ENCODE measurements at places on chromosomes 5 and 9. TPM values are rescaled to one million over a fixed set of nuclear protein-coding genes. Genes with fewer than 3 reads are reported as not detected.

GRCh38 chr5:120447706-120448239 lies 16.3 kb upstream of the PRR16 start:
- H3K27ac ChIP-seq, result no peak overlapping the region
- no peak overlapping the region for H3K4me3 ChIP-seq
- no peaks in the 10 kb centered on the region for H3K4me1 ChIP-seq
- DNase-seq, result no peak
- no peaks in the 10 kb centered on the region for H3K36me3 ChIP-seq

GRCh38 chr9:136762915-136763648 lies 1.2 kb downstream of the LCN15 start:
- H3K36me3 ChIP-seq, result no peaks in the 10 kb centered on the region
- peak overlapping the region; percentile 31 for H3K4me3 ChIP-seq
- no peak overlapping the region for H3K27ac ChIP-seq
- DNase-seq, result peak; percentile 72
- H3K27me3 ChIP-seq, result no peaks in the 10 kb centered on the region

- no peak overlapping the region for H3K4me3 ChIP-seq
- H3K27ac ChIP-seq, result no peak overlapping the region
- H3K27me3 ChIP-seq, result no peaks in the 10 kb centered on the region
- no peaks in the 10 kb centered on the region for H3K4me1 ChIP-seq
Measured at GRCh38 chr5:9572246-9572645, 26.4 kb upstream of the SEMA5A start.

DNA sequence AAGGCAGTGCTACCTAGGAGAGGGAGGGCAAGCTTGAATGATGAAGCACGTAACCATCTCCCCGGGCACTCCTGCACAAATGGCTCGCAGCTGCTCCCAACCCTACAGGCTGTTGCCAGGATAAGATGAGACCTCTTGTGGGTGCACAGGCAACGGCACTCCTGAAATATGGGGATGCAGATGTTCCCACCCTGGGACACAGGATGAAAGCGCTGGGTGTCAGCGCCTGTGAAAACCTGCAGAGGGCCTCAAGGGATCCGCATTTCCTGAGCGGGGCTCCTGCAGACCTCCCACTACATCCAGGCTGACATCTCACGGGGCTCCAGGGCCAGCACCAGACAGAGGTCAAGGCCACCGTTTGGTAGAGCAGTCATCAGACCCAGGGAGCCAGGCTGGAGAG lies 60.7 kb downstream of the SMIM23 start:
- no peak overlapping the region for H3K27ac ChIP-seq
- H3K4me3 ChIP-seq, result no peak overlapping the region
- no peak for DNase-seq
- no peaks in the 10 kb centered on the region for H3K36me3 ChIP-seq
- no peaks in the 10 kb centered on the region for H3K27me3 ChIP-seq

DNA sequence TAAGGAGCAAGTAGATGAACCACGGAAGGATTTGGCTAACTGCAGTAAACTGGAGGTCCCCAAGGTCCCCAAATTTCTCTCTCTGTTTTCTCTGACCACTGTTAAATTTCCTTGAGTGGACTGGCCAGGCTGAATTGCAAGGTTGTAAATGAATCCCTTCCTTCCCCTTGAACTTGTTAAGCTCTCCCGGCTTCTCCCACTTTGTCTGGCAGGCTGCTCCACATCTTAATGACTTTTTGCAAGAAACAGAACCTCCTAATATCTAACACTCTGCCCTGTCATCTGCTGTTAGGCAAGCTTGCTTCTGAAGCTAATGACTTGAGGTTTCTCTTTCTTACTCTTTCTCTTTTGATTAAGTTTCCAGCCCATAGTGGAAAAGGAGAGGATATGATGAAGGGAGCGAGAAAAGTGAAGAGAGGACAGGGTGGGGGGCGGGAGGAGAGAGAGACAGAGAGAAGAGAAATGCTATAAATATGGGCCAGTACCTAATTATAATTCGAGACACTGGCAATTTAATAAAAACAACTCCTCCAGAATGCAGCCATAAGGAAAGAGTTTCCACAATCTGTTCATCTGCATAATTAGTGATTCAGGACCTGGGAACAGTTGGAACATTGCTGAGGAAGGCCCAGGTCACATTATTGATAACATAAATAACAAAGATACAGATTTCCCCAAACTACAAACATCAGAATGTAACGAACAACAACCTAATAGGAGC lies 437.3 kb upstream of the MPDZ start:
- H3K4me3 ChIP-seq, result no peak overlapping the region
- H3K27ac ChIP-seq, result peak overlapping the region; percentile 22
- H3K4me1 ChIP-seq, result peaks cover 6% of the 10 kb centered on the region
- no peaks in the 10 kb centered on the region for H3K27me3 ChIP-seq
- H3K36me3 ChIP-seq, result no peaks in the 10 kb centered on the region

DNA sequence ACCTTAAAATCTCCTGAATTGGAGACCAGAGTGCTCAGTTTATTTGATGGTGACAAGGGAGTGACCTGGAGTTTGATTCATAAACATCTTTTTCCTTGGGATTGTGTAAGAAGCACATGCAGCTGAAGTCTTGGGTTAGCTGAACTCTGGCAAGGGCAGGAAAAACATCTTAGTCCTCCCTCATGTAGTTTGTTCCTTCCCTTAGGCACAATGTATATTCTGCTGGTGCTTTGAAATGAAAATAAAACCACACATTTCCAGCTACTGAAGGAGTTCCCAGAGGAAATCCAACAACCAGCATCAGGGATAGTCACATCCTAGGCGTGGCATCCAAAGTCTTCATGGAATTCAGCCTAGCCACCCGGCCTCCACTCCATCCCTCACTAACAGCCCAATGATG lies 95.2 kb upstream of the PAPPA start:
- H3K36me3 ChIP-seq, result no peaks in the 10 kb centered on the region
- no peaks in the 10 kb centered on the region for H3K4me1 ChIP-seq
- H3K27ac ChIP-seq, result no peak overlapping the region
- H3K27me3 ChIP-seq, result no peaks in the 10 kb centered on the region
- DNase-seq, result no peak

GRCh38 chr9:134575901-134576176 lies 65.8 kb upstream of the COL5A1 start:
- H3K27me3 ChIP-seq, result no peaks in the 10 kb centered on the region
- no peaks in the 10 kb centered on the region for H3K36me3 ChIP-seq
- DNase-seq, result no peak

GRCh38 chr5:39426051-39426745 lies 1.4 kb upstream of the DAB2 start:
- no peaks in the 10 kb centered on the region for H3K27me3 ChIP-seq
- H3K36me3 ChIP-seq, result no peaks in the 10 kb centered on the region
- peak overlapping the region; percentile 77 for H3K4me3 ChIP-seq

GRCh38 chr5:96680759-96681470 lies 18.7 kb downstream of the CAST start:
- H3K27ac ChIP-seq, result no peak overlapping the region
- no peaks in the 10 kb centered on the region for H3K27me3 ChIP-seq

DNA sequence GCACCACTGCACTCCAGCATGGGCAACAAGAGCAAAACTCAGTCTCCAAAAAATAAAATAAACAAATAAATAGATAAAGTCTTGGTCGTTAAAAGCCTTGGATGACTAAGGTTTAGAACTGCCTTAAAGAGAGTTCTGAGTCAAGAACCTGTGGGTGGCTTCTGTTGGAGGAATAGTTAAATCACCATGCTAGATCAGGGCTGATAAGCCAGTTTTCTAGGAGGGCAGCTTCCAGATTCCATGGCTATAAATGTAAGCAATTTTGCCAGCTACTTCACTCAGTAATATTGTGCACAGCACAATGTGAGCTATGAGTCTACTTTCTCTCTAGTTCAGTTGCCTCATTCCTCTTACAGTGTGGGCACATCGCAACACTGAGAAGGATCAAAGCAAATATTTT lies 242.1 kb upstream of the NUDT12 start:
- no peaks in the 10 kb centered on the region for H3K36me3 ChIP-seq
- no peaks in the 10 kb centered on the region for H3K27me3 ChIP-seq
- H3K27ac ChIP-seq, result no peak overlapping the region
- no peak for DNase-seq
- H3K4me3 ChIP-seq, result no peak overlapping the region
- no peaks in the 10 kb centered on the region for H3K4me1 ChIP-seq

DNA sequence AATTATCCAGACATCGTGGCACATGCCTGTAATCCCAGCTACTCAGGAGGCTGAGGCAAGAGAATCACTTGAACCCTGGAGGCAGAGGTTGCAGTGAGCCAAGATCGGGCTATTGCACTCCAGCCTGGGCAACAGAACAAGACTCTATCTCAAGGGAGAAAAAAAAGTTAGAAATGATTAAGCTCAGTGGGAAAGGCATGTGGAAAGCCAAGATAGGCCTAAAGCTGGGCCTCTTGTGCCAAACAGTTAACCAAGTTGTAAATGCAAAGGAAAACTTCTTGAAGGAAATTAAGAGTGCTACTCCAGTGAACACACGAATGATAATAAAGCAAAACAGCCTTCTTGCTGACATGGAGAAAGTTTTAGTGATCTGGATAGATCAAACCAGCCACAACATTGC lies 43.0 kb downstream of the TBCA start:
- no peak overlapping the region for H3K27ac ChIP-seq
- H3K4me1 ChIP-seq, result peaks cover 4% of the 10 kb centered on the region

DNA sequence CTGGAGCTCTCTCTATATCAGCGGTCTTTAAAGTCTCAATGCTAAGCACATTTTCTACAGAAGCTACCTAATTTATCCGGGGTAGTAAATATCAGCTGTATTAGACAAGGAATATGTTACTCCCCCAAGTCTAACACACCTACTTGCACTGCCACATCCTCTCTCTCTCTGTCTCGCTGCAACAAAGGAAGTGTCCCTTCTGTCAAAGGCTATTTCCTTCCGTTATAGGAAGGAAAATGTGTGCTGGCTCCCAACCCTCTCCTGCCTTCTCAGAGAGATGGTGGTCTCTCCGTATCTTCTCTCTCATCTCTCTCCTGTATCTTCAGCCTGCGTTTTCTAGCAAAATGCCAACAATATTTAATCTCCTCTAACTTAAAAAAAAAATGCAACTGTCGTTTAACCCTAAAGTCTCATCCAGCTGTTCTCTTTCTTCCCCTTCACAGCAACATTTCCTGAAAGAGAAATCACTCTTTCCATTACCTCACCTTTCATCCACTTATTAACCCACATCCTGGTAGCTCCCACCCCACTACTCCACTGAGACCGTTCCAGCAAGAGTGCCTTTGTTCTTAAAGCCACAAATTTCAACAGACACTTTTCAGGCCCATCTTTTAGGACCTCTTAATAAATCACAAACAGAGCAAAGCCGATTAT lies 2.3 kb downstream of the TTF1 start:
- no peaks in the 10 kb centered on the region for H3K27me3 ChIP-seq
- no peak overlapping the region for H3K4me3 ChIP-seq
- no peak overlapping the region for H3K27ac ChIP-seq
- DNase-seq, result no peak
- no peaks in the 10 kb centered on the region for H3K36me3 ChIP-seq

DNA sequence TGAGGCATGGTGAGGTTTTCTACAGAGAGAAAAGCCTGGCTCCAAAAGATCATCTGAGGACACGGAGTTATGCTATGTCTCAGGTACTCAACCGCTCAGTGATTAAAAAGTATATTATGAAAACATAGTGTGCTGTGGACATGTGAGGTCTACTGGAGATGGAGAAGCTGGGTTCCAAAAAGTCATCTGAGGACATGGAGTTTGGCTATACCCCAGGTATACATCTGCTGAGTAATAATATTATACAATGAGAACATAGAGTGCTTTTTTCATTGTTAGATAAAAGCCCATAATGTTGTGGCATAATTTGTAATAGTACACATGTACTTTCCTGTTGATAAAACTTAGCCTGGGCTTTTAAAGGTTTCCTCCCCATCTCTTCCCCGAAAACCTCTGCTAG lies 70.7 kb upstream of the SHISAL2B start:
- H3K4me3 ChIP-seq, result no peak overlapping the region
- H3K27me3 ChIP-seq, result no peaks in the 10 kb centered on the region
- no peaks in the 10 kb centered on the region for H3K4me1 ChIP-seq
- no peaks in the 10 kb centered on the region for H3K36me3 ChIP-seq
- peak overlapping the region; percentile 21 for H3K27ac ChIP-seq

- no peaks in the 10 kb centered on the region for H3K36me3 ChIP-seq
- H3K27me3 ChIP-seq, result no peaks in the 10 kb centered on the region
- no peak overlapping the region for H3K27ac ChIP-seq
- no peak overlapping the region for H3K4me3 ChIP-seq
- peaks cover 6% of the 10 kb centered on the region for H3K4me1 ChIP-seq
Measured at GRCh38 chr5:116524051-116524904, 50.3 kb downstream of the SEMA6A start.

- no peaks in the 10 kb centered on the region for H3K27me3 ChIP-seq
- H3K4me1 ChIP-seq, result no peaks in the 10 kb centered on the region
- no peaks in the 10 kb centered on the region for H3K36me3 ChIP-seq
- no peak overlapping the region for H3K27ac ChIP-seq
- DNase-seq, result no peak
Measured at GRCh38 chr9:8751406-8751930, 951.9 kb upstream of the DMAC1 start.

DNA sequence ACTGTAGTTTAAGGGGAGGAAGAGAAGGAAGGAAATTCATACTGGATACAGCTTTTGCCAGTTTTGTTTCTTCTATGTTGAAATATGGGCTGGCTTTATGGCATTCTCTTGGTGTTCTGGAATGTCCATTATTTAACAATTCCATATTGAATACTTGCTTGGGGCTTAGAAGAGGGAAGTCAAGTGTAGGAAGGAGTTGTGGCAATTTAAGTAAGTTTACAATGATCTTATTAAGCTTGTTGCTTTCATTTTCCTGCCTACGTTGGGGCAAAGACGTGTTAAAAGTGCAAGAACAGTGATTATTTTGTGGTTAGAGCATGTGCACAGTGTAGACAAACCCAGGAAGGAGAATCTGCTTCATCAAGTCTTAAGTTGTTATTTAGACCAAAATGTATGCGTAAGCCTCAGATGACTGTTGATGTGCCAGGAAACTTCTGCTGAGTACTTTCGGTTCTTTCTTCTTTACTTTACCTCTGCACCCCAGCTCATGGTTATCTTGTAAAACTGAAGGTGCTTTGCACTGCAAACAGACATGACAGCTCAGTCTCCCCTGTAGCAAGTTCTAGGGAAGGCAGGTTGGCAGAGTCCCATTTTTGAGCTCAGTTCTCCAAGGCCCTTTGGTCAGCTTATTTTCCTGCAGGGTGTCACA lies 75.8 kb downstream of the F2RL2 start:
- no peak overlapping the region for H3K27ac ChIP-seq
- H3K4me3 ChIP-seq, result no peak overlapping the region
- no peaks in the 10 kb centered on the region for H3K4me1 ChIP-seq
- no peaks in the 10 kb centered on the region for H3K36me3 ChIP-seq
- H3K27me3 ChIP-seq, result no peaks in the 10 kb centered on the region
- no peak for DNase-seq

DNA sequence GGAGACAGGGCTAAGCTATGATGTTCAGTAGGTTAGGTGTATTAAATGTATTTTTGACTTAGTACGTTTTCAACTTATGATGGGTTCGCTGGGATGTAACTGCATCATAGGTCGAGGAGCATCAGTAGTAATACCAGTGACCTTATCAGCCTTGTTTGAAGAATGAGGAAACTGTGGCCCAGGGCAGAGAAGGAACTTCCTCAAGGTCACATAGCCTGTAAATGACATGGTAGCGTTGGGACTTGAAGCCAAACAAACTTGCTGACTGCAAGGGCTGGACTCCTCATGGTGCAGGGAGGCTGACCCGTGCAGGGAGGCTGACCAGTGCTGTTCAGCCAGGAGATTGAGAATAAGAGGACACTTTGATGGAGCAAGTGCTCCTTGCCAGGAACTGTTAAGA lies 21.3 kb upstream of the PTPN3 start:
- no peaks in the 10 kb centered on the region for H3K36me3 ChIP-seq
- DNase-seq, result no peak
- H3K4me3 ChIP-seq, result no peak overlapping the region
- no peaks in the 10 kb centered on the region for H3K4me1 ChIP-seq

Gene NMUR2
- 10.7 TPM for total RNA-seq

Gene IL13
- 25.0 TPM for total RNA-seq

Gene PNPLA7
- 17.8 TPM for total RNA-seq

Gene TMEM174
- not detected for total RNA-seq

Gene GARIN3
- 27.8 TPM for total RNA-seq

Gene PCDHA9
- total RNA-seq, result 2.0 TPM

Measured in testis (tissue), 5 donors.